B cell (primary cell): ENCODE measurements at places on chromosomes 12 and 14. TPM values are rescaled to one million over a fixed set of nuclear protein-coding genes. Genes with fewer than 3 reads are reported as not detected.

SRRM4 gene
- not detected in 2 replicates for polyA plus RNA-seq

RPGRIP1 gene
- polyA plus RNA-seq = 0.22 and 0.39 TPM in 2 replicates

LGMN gene
- 19.1 and 21.1 TPM in 2 replicates for polyA plus RNA-seq

KRT85 gene
- not detected in 2 replicates for polyA plus RNA-seq

CLEC2B gene
- 58.2 and 86.6 TPM in 2 replicates for polyA plus RNA-seq

CLEC4D gene
- not detected in 2 replicates for polyA plus RNA-seq

BATF gene
- polyA plus RNA-seq = 11.1 and 12.8 TPM in 2 replicates
